ENCODE measurements at places on chromosomes 16 and 17.

- peak; percentile 86 for DNase-seq
Measured at GRCh38 chr16:72832621-72833248, 215.2 kb downstream of the ZFHX3 start.

DNA sequence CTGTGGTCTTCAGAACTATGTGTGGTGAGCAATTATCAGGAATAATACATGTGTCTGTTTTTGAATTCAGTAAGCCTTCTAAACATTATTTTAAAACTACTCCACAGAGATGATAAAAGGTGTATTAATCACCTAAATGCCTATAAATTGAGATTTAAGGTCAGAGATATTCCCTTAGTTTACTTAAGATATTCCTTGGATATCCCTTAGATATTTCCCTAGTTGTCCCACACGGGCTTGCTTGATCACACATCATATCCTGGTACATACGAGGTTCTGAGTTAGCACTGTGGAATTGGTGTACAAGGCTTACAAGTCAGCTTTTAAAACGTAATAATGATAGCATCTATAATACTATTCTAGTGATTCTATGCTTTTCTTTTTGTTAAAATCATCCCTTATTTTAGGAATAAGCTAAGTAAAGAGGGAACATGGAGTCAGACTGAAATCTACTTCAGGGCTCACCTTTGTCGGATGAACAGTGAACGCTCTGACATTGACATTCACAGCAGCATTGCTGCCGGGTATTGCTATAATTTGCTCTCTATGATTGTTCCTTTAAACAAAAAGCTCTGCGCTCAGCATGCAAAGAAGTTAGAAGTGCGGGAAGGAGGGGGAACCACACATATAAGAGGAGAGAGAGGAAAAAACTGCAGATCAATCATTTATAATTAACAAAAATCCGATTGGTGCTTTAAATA, 136.5 kb downstream of the SKAP1 start:
- no peak for DNase-seq

- DNase-seq: no peak
Measured at GRCh38 chr16:24992696-24993095, 22.5 kb downstream of the ARHGAP17 start.

- DNase-seq: no peak
Measured at GRCh38 chr16:30874244-30874820, 19.5 kb downstream of the BCL7C start.

GRCh38 chr17:6208608-6209180, 138.5 kb downstream of the WSCD1 start:
- no peak for DNase-seq

- DNase-seq: no peak
Measured at GRCh38 chr17:17868641-17869522, 32.1 kb upstream of the SREBF1 start.

GRCh38 chr17:82371333-82372248, at the start of gene UTS2R:
Gene UTS2R, plus strand, starts transcription at chr17:82371765. Its CDS starts 2,560 bp downstream, at chr17:82374325.
- DNase-seq: no peak

DNA sequence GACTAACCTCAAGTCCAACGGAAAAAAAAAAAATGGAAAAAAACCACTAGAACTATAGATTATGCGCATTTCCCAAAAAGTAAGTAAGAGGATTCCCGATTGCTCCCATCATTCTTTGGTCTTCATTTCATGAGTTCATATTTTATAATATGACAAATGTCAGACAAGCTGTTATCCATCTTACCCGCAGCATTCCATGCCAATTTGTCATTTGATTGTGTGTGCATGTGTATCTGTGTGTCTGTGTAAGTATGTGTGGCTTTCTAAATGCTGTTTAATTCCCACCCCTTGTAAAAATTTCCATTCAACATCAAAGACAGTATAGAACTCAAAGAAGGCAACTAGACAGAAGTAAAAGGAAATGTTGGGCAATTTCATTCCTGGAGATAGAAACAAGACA, 434.1 kb downstream of the CDH11 start:
- DNase-seq: no peak

DNA sequence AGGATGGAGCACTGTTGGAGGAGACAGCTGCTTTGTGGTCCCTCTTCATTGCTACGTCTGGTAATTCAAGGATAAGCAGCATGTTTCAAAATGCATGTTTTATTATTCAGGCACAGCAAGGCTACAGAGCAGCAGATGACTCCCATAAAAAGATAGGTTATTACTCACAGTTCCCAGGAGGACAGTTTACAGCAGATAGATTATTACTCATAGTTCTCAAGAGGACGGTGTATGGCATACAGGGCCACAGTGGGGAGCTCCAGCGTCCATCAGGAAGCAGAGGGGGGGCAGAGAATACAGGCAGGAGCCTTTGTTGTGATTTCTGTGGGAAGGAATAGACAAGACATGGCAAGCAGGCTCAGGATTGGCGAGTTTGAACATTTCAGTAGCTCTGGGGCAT, 72.9 kb downstream of the DNAH9 start:
- no peak for DNase-seq

DNA sequence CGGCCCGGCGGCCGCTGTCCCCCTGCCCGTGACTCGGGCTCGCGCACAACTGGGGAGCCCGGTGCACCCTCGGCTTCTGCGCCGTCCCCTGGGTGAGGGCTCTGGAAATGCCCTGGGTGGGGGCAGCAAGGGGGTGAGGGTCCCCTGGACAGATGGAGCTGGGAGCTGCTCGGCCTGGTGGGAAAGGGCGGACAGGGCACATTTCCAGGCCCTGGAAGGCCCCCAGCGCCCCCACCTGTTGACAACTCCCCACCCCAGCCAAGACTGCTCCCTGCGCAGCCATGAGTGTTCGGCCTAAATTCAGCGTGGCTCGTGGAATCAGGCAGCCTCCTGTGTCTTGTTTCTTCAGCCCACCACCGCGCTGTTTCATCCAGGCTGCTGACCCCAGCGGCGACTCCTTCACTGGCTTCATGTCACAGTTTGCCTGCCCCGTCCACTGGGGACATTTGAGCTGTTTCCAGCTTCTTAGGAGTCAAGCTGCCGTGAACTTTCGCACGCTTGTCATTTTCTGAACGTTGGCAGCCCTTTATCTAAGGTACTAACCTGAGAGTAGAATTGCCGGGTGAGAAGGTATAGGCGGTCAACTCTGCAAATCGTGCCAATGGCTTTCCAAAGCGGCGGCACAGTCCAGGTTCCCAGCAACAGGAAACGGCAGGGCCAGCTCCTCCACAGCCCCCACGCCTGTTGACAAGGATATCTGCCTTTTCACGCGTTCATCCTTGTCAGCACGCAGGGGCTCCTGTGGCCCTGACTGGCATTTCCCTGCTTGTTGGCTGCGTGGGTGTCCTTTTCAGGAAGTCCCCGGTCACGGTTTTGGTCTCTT, 895 bp downstream of the UTS2R start:
- no peak for DNase-seq

DNA sequence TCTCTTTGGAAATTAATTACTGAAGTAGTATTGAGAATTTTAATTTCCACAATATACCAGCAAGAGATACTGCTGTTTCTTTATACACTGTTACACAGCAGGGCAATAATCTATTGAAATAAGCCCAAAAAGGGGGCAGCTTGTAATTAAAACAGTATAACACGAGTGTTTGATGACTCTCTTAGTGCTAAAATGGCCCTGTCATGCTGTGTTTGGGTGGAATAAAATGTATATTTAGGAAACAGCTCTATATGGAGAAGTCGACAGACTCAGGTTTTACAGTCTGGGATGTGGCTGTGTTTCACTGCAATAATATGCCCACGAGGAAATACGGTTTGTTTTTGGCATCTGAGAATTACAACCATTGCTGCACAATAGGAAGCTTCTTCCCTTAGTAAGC, 537.7 kb upstream of the HSBP1 start:
- DNase-seq: no peak

GRCh38 chr16:2992383-2993081, 12.3 kb upstream of the PKMYT1 start:
- no peak for DNase-seq

DNA sequence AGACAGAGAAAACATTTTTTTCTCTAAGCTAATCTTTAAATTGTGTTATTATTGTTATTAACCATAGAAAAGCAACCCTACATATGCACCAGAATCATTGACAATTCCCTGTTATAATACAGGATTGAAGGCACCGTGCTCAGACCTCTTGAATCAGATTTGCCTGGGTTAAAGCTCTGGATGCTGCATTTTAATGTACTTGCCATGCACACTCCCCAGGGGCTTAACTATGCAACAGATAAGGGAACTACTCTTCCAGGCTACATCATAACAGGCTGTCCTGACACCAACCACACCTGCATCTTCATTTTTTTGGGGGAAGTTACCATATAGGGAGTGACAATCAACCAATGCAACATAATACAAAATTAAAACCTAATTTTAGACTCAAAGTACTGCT, 1187.6 kb upstream of the CDH8 start:
- no peak for DNase-seq

DNA sequence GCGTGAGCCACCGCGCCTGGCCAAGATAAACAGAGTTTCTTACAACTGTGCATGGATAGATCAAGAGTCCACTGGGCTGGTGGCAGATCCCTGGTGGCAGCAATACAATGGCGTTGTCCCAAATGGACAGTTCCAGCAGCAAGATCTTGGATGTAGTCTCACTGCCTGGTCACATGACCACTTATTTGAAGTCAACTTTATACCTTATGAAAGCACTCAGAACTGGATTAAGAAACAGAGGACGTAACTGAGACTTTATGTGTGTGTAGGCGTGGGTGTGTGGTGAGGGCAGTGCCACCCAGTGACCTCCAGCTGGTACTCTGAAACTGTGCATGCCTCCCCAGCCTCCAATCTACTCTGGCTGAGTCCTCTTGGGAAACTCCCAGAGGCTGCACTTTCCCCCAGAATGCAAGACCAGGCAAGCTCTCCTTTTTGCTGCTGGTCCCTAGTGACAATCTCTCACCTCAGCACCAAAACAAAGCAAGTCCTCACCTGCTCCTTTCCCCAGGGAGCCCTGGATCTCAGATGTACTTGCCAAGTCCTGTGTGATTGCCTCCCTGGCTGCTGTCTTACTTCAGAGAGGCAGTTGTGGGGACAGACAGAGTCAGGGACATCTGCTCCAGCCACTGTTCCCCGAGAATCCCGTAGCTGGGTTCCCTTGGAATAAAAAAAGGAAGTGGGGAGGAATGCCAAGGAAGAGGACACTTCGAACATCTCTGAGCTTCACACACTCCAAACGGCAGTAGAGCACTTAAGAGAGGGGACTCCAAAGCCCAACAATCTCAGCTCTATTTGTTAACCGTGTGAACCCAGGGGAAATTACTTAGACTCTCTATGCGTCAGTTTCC, 11.7 kb upstream of the ST6GALNAC2 start:
- DNase-seq: no peak

- DNase-seq: no peak
Measured at GRCh38 chr17:30376621-30377452, 1.9 kb upstream of the CPD start.

DNA sequence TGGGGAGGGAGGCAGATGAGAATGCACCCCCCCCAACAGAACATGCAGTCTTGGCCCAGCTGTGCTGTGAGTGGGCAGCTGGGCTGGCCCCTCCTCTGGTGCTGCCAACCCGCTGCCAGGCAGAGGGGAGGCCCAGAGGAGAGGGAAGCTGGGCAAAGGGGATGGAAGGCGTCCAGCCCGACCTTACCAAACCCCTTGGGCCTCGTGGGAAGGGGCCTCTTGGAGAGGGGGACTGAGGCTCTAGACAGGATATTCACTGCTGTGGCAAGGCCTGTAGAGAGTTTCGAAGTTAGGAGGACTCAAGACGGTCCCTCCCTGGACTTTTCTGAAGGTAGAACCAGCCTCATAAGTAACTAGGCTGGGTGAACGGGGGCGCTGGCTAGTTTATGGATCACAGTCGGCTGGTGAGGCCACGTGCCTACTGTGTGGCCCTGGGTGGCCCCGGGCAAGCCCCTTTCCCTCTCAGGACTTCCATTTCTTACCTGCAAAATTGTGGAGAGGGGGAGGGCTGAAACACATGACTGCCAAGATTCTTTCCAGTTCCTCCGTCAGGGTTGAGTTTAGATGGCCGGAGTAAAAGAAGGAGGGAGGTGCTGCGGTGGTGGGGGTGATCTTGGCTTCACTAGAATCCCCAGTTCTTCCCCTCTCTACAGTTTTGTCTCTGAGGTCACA, 857 bp upstream of the STAT5A start:
- no peak for DNase-seq

DNA sequence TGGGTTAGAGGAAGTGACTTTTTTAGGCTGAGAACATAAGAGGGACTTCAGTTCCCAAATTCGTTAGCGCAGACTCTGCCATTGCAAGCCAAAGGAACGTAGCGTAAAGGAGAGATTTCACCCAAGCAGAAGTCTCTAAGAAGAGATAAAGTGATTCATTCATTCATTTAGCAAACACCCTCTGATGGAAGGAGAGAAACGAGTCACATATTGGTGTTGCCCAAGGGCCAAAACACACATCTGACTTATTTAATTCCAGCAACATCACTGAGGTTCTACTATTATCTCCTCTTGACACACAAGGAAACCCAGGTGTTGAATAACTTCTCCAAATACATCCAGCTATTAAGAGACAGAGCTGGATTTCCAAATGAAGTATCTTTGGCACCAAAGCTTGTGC, 85.7 kb upstream of the CACNG3 start:
- no peak for DNase-seq

DNA sequence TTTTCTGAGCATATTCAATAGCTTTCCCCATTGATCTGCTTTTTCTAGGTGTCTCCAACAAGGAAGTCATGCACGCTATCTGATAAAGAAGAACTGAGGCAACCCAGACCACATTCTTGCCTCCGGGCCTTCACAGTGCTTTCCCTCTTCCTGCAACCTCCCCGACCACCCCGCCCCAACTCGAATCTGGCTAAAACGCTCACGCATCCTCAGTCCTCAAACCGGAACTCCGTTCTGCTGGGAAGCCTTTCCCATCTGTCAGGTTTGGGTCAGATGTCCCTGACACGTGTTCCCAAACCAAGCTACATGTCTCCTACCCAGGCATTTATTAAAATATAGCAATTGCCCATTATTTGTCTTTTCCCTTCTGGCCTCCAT, 112.7 kb downstream of the VPS53 start:
- no peak for DNase-seq
